Activated naive CD4-positive, alpha-beta T cell treated with anti-CD3 and anti-CD28 coated beads, Interleukin-2, amount 50 U/mL, for 72 hours (primary cell): ENCODE measurements at places on chromosomes 13 and 19.

DNA sequence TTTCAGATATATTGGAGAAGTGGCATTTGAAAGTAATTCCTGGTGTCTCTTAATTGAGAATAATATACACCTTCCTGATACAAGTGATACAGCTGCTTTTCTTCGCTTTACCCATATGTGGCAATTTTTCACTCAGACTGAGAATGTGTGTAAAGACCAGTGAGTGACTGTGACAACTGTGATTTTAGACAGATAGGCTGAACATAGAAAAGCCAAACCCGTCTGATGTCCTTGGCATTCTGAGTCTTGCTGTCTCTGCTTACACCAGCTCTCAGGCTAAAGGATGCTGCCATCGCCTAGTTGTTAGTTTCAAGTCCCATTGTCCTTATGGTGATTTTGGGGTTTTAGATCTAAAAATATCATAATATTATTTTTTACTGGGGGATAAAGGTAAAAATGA is 492.6 kb downstream of the RFC3 start:
- no peak for DNase-seq

GRCh38 chr13:20825477-20825875 is 51.7 kb upstream of the EEF1AKMT1 start:
- no peak for DNase-seq

GRCh38 chr19:33221638-33222037 is 4.0 kb downstream of the SLC7A10 start:
- no peak for DNase-seq

DNA sequence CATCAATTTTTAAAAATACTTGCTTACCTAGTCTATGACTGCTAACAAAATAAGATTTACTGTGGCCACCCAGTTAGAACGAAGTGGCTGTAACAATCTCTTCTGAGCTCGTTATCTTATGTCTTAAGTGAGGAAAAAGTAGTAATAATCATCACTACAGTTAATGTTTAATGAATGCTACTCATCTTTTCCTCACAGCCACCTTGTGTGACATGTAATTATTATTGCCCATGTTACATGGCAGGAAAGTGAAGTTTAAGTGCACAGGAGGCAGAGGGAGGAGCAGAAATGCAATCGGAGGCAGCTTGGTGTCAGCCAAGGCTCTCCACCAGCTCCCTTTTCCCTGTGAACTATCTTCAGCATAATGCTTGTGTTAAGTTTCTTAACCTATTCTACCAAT is 260.3 kb downstream of the B3GLCT start:
- no peak for DNase-seq

DNA sequence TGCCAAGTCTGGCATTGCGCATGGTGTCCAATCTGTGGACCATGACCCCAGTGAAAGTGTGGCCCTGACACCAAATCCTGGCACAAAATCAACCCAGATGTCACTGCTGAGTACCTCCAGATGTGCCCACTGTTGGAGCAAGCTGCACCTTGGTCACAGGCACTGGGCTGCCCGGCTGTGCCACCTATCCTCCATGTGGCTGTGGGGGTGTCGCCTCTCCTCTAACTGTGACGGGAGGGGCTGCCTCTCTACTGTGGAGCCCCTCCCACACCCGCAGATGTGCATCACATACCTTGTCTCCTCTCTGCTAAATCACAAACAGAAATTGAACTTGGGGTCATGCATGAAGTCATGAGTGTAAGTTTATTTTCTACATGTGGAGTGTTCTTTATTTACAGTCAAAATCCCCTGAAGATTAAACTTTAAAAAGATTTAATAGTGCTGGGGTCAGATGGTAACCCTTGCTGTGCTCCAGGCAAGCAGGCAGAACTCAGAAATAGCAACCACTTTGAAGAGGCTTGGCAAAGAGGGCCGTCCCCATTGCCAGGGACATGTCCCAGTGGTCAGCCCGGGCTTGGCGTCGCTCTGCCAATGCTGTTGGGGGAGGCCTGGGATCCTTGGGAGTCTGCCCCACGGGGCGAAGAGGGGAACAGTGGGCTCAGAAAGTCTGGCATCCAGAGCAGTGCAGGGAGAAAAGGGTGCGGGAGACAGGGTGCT is 46.4 kb upstream of the ZNF536 start:
- DNase-seq: no peak

DNA sequence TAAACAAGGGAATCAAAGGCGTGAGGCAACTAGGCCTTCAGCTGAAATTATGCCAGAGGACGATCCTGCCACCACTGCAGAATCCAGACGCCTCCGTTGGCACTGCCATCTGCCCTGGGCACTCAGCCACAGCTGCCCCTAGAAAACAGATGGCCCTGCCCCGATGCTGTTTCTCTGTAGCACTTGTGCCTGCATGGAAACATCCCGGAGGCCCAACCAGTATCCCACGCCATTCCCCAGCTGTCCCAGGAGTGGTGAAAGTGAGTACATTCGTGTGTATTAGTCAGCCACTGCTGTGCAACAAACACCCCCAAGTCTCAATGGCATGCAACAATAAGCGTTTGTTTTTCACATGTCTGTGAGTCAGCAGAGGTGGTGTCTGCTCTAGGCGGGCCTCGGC is 8.9 kb upstream of the CRTC1 start:
- DNase-seq: no peak

DNA sequence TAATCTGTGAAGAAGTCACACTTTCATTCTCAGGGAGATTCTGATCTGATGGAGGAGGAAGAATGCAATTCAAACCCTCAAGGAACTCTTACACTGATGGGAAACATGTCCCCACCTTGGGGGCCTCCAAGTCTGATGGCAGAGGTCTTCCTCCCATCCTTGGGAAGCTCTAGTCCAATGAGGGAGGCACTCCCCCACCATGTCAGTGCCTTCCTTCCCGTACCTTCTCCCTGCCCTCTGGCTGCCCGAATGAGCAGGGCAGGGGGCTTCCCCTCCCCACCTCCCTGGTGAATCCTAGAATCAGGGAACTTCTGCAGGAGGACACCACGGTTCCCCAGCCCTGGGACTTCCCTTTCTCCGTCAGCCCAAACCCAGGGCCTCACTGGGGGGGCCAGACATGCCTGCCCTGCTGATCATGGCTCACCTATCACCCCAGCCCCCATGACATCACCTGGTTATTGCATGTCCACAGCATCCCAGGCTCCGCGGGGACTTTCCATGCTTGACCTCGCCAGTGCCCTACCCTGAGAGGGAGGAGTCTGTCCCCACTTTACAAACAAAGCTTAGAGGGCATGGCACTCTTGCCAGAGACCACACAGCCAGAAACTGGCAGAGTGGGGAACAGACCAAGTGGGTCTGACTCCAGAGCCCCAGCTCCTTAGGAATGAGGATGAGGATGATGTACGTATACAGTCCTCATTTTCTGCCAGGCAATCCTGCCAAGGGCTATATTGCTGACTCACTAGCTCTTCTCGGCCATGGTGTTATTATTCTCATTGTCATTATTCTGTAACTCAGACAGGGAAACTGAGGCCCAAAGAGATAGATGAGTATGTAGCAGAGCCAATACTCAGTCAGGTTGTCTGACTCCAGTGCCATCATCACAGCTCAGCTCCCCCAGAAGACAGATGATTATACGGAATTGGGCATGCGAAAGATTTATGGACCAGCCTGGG is 9.6 kb upstream of the BCL3 start:
- DNase-seq: no peak

DNA sequence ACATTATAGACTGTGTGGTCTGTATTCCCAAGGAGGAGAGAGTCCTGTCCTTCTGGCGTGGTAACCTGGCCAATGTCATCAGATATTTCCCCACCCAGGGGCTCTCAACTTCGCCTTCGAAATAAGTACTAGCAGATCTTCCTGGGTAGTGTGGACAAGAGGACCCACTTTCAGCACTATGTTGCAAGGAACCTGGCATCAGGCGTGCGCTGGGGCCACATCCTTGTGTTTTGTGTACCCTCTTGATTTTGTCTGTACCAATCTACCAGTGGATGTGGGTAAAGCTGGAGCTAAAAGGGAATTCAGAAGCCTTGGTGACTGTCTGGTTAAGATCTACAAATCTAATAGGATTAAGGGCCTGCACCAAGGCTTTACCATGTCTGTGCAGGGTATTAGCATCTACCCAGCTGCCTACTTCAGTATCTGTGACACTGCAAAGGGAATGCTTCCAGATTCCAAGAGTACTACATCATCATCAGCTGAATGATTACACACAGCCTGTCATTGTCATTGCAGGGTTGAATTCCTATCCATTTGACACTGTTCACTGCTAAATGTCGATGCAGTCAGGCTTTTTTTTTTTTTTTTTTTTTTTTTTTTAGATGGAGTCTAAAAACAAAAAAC is 148.0 kb downstream of the PRR20E start:
- DNase-seq: no peak

DNA sequence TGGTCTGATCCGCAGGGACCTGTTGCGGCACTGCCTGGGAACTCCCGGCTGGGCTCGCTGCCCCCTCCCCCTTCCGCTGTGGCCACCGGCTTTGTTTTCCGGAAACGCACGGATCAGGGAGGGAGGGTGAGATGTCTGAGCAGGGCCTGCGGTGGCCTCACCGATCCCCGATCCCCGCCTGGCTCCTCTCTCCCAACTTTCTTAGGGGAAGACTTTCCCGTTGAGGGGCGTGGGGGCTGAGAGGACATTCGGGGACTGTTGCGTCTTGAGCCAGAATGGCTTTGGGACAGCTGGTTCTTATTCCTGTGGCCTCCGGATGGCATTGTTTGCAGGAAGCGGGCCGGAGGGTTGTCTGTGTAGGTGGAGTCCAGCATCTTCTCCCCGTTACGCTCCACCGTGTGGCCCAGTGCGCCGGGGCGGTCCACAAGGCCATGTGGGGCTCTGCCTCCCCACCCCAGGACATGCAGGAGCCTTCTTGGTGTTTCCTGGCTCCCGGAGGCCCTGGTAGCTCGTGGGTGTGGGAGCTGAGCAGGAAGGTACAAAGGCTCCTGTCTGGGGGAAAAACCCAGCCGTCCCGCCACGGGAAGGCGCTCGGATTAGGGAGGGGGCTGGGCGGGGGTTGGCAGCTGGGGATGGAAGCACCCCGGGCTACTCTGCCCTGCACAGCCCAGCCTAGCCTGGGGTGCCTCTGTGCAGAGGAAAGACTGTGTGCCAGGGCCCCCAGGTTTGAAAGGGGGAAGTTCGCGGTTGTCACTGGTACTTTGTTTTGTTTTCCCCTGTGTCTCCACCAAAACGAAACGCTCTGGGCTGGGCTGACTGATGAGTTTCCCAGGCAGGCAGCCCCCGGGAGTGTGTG is 1.3 kb downstream of the CSNK1G2 start:
- DNase-seq: peak; percentile 72

DNA sequence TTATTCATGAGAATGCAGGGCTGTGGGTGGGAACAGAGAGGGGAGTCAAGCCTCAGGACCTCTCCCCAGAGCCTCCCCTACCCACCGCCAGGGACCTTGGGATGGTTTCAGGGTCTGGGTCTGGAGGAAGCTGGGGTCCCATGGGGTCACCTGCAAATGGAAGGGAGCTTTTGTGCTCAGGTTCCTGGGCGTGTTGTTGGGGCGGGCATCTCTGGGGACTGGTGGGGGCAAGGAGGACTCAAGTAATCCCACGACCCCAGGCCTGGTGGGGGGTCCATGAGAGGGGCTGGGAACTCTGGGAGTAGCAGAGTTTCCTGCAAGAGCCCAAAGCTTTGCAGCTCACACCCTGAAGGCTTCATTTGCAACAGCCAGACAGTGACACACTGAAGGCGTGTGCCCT is 60.2 kb downstream of the UNC13A start:
- DNase-seq: no peak

- DNase-seq: no peak
These were observed 686.4 kb downstream of the PCDH9 start for GRCh38 chr13:66543780-66544179.

DNA sequence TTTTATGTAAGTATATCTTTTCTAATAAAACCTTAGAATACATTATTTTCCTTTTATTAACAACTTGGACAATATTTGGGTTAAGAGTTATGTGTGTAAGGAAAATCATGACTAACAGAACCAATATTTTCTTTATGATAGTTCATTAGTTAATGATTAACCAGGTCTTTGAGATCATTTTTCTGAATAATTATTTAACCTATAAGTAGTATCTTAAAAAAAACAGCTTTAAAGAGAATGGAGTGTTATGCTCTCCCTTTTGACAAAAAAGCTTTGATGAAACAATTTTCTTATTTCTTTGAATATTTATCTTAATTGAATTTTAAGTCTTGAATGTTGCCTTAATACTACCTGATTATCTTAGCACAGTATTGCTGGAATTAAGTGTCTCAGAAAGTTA is 3.8 kb downstream of the SLAIN1 start:
- DNase-seq: no peak

DNA sequence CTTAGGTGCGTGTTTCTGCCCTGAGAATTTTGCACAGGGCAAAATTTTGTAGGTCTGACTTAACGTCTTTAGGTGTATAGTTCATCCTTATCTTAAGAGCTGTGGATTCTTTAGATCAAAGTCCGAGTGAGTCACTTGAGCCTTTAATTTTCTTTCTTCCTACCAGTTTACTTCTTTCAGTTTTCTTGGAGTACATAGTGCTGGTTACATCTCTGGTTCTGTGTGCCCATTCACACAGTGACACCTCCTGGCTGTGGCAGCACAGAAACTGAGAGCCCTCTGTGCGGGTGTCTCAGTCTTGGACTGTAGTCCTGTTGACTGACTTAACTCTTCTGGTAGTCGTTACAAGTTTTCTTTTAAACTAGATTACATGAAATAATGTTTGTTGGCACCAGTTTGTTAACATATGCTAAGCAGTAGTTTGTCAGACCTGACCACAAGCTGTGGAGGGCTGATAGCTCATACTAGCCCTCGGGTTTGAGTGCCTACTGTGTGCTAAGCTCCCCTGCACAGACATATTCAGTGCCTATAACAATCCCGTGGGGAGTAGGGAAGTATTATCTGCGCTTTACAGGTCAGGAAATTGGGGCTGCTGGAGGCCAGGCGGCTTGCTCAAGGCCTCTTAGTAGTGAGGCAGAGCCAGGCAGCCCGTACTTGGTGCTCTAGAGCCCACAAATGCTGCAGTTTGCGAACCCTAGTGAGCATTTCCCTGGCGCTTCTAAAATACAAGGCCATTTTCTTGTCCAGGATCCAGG is 1.6 kb downstream of the GATAD2A start:
- peak; percentile 69 for DNase-seq

GRCh38 chr19:5585461-5586299 is 17.9 kb upstream of the TINCR start:
- peak; percentile 28 for DNase-seq

GRCh38 chr13:44333950-44334655 is 39.5 kb upstream of the SERP2 start:
- DNase-seq: no peak

DNA sequence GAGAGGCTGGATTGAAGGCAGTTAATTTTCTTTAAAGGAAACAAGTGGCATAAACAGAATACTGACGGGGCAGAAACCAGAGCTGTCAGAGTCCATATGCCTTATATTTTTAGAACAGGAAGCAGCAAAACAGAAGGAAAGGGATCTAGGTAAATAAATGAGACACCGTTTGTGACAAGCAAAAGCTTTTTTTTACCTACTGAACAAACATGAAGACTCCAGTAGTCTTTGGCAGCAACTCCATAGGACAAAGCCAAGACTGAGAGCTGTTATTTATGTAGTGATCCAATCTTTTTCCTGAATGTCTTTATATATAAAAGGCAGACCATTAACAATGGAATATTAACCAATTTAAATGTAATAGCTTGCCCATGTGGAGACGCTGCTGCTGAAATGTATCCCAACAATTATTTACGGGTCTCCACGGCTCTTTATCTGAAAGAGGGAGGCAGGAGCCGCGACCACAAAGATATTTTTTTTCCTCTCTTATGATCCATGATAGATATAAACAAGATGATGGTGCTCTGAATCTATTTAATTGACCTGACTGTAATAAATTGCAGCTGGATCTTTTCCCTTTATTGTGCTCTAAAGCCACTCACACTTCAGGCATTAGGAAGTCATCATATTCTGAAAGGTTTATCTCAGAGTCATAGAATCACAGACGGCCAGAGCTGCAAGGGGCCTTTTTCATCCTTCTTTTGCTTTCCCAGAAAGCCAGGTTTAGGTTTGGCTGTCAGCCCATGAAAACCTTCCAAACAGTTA is 687.8 kb downstream of the EFNB2 start:
- no peak for DNase-seq
